ENCODE measurements at places on chromosomes 5 and 9. TPM values are rescaled to one million over a fixed set of nuclear protein-coding genes. Genes with fewer than 3 reads are reported as not detected.

OR13D1 gene
- total RNA-seq = not detected

SLC34A1 gene
- total RNA-seq = not detected

SHC3 gene
- 1.7 TPM for total RNA-seq

BSPRY gene
- 37.3 TPM for total RNA-seq

SEMA6A gene
- total RNA-seq = 27.8 TPM

UHRF2 gene
- total RNA-seq = 102 TPM

GABRA1 gene
- total RNA-seq = not detected

ARID3C gene
- 2.0 TPM for total RNA-seq

DNA sequence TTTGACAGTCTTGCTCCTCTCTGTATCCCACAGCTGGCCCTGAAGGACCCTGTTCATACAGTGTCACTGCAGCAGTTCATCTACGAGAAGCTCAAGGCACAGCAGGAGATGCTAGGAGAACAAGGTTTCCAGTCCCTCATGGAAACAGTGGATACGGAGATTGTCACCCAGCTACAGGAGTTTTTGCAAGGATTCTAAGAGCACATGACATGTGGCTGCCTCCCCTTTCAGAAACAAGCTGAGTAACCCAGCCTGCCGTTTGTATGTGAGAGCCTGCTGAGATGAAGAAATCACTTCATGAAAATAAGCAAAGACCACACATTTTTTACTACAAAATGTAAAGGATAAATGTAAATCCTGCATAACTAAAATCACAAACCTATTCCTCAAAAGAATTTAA is 48.5 kb downstream of the LRRC70 start:
- no peak overlapping the region for H3K4me3 ChIP-seq
- no peaks in the 10 kb centered on the region for H3K4me1 ChIP-seq
- peaks cover 31% of the 10 kb centered on the region for H3K36me3 ChIP-seq
- no peak for DNase-seq

- no peak for DNase-seq
- H3K27me3 ChIP-seq = no peaks in the 10 kb centered on the region
- peak overlapping the region; percentile 99 for H3K27ac ChIP-seq
Observed at GRCh38 chr9:95003689-95004410, 277.4 kb downstream of the AOPEP start.

GRCh38 chr5:172920447-172920849 is 38.8 kb upstream of the RPL26L1 start:
- H3K36me3 ChIP-seq = peaks cover 58% of the 10 kb centered on the region
- DNase-seq = no peak

DNA sequence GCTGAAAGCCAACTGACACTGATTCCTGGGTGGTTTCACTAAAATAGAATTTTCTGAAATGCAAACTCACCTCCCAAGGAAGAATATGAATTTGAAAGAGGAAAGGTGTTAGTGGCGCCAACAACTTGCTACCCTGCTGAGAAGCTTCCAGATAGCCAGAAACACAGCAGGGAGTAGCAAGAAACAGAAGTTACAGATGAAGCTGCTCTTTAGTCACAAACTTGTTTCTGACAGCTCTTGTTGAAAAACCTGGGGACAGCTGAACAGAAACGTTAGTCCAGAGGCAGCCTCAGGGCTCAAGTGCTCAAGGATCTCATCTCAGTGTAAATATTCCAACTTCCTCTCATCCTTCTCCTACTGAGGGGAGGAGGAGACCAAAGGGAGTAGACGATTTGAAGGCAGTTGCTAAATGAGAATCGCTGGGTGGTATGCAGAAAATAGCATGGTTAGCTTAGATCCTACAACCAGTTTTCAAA is 184.1 kb downstream of the PDE4D start:
- no peaks in the 10 kb centered on the region for H3K27me3 ChIP-seq
- DNase-seq = no peak
- H3K27ac ChIP-seq = no peak overlapping the region
- H3K4me1 ChIP-seq = no peaks in the 10 kb centered on the region
- no peak overlapping the region for H3K4me3 ChIP-seq

DNA sequence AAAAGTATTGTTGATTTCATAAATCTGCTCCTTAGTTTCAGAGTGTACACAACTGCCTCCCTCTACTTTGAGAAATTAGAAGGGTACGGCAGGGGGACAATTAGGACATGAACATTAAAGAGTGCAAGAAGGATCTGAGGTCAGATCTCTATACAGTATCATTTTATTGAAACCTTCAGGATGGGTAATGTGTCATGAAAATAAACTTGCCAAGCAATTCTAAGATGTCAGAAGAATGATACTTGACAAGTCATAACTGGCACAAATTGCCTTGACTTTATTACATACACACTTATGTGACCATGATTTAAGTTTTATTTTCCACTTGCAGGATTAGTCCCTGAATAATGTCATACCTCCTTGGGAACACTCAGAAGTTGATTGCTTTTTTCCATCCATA is 92.8 kb downstream of the PLPP1 start:
- peaks cover 55% of the 10 kb centered on the region for H3K4me1 ChIP-seq
- H3K36me3 ChIP-seq = no peaks in the 10 kb centered on the region
- peak overlapping the region; percentile 2 for H3K27ac ChIP-seq
- H3K4me3 ChIP-seq = no peak overlapping the region
- H3K27me3 ChIP-seq = no peaks in the 10 kb centered on the region
- no peak for DNase-seq

GRCh38 chr5:33212439-33212838 is 228.3 kb upstream of the TARS1 start:
- no peaks in the 10 kb centered on the region for H3K36me3 ChIP-seq
- no peak for DNase-seq
- H3K27me3 ChIP-seq = no peaks in the 10 kb centered on the region
- H3K27ac ChIP-seq = no peak overlapping the region
- H3K4me1 ChIP-seq = no peaks in the 10 kb centered on the region

GRCh38 chr9:98770717-98771116 is 25.6 kb downstream of the ANKS6 start:
- no peak overlapping the region for H3K27ac ChIP-seq
- H3K4me1 ChIP-seq = no peaks in the 10 kb centered on the region
- no peak overlapping the region for H3K4me3 ChIP-seq
- no peaks in the 10 kb centered on the region for H3K27me3 ChIP-seq

DNA sequence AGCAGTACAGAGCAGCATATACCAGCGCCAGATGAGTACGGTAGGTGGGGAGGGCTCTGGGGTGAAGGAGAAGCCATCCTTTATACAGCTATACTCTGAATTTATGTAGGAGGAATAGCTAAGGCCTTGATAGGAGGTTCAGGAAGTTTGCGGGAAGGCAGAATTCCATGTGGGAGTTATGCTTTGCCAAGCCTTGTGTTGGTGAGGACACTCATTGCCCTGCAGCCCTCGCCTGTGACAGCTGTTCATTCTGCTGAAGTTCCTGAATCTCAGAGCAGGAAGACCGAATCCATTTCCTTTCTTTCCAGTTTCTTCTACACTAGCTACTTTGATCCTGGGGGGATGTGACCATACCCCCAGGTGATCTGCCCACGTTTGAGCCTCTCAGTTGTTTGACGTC is 7.7 kb downstream of the MFAP3 start:
- H3K4me3 ChIP-seq = no peak overlapping the region
- H3K4me1 ChIP-seq = peaks cover 24% of the 10 kb centered on the region
- no peak for DNase-seq
- no peak overlapping the region for H3K27ac ChIP-seq
- no peaks in the 10 kb centered on the region for H3K36me3 ChIP-seq
- H3K27me3 ChIP-seq = no peaks in the 10 kb centered on the region

GRCh38 chr5:108876451-108876850 is 128.8 kb downstream of the FER start:
- H3K4me1 ChIP-seq = peaks cover 5% of the 10 kb centered on the region
- H3K27me3 ChIP-seq = no peaks in the 10 kb centered on the region
- no peak for DNase-seq
- no peaks in the 10 kb centered on the region for H3K36me3 ChIP-seq

DNA sequence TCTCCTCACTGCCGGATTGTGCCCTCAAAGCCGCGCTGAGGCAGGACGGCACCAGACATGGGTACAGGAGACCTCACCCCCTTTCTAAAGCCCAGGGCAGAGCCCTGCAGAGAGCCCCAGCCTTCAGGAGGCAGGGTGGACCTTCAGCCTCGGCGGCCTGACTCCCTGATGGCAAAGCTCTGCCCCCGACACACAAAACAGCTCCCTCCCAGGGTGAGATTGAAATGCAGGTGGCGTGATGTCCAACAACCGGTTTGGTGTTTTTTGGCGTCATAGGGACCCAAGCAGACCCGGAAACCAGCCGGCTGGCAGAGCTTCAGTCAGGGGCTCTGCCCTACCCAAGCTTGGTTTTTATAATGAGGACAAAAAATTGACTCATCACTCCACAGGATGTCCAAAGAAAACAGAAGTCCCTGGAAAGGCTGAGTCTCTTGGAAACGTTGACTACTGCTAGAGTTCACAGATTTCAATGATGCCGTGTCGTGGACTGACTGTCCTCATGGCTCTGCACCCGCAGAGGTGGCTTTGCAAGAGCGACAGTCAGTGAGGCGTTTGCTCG is 275.2 kb upstream of the IRX1 start:
- no peak overlapping the region for H3K27ac ChIP-seq
- H3K27me3 ChIP-seq = peaks cover 3% of the 10 kb centered on the region
- DNase-seq = no peak

- H3K27me3 ChIP-seq = peaks cover 51% of the 10 kb centered on the region
- no peaks in the 10 kb centered on the region for H3K36me3 ChIP-seq
- H3K4me3 ChIP-seq = no peak overlapping the region
- no peak for DNase-seq
- no peak overlapping the region for H3K27ac ChIP-seq
Observed at GRCh38 chr9:33637881-33638280, 113.8 kb downstream of the ANKRD18B start.

- no peak overlapping the region for H3K4me3 ChIP-seq
- H3K27ac ChIP-seq = no peak overlapping the region
- DNase-seq = peak; percentile 30
- peaks cover 12% of the 10 kb centered on the region for H3K4me1 ChIP-seq
Observed at GRCh38 chr5:1317921-1318565, 23.2 kb upstream of the TERT start.

DNA sequence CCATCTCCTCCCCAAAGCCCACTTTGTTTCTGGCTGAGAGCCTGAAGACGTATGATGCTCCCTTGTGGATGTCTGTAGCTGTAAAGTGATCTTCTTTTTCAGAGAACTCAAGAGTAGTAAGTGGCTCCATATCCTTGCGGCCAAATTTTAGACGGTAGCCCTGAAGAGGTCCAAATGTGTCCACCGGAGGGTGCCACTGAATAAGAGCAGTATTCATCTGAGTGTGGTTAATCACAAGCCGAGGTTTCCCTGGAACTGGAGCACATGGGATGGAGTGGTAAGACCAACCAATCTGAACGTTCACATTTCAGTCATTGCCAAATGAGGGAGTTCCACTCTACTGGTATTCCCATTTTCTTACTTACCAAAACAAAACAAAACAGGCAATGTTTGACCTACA is 686.5 kb upstream of the DMAC1 start:
- no peak for DNase-seq
- H3K4me3 ChIP-seq = no peak overlapping the region
- no peaks in the 10 kb centered on the region for H3K36me3 ChIP-seq
- H3K4me1 ChIP-seq = no peaks in the 10 kb centered on the region

- no peaks in the 10 kb centered on the region for H3K27me3 ChIP-seq
- no peaks in the 10 kb centered on the region for H3K36me3 ChIP-seq
- no peak overlapping the region for H3K4me3 ChIP-seq
- H3K27ac ChIP-seq = no peak overlapping the region
- no peak for DNase-seq
- H3K4me1 ChIP-seq = peaks cover 8% of the 10 kb centered on the region
Observed at GRCh38 chr5:11590475-11590874, 313.8 kb downstream of the CTNND2 start.

DNA sequence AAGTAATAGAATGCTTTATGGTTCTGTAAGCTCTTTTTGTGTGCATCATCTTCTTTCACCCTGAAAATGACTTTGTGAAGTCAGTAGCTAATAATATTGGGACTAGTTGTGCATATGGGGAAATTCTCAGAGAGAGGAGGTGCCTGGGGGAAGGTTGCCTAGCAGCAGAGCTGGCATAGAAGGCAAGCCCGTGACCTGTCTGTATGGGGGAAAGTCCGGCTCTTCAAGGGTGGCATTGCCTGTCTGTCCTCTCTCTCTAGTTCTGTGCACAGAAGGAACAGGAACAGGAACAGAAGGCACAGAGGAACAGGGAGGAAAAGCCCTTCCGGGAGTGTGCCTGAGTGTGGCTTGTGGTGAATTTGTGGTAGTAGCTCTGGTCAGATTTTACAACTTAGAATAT is 33.1 kb downstream of the SH3GL2 start:
- H3K27ac ChIP-seq = no peak overlapping the region
- H3K4me1 ChIP-seq = no peaks in the 10 kb centered on the region
- no peak for DNase-seq

GRCh38 chr9:92507005-92507404 is 24.7 kb upstream of the ASPN start:
- no peaks in the 10 kb centered on the region for H3K27me3 ChIP-seq
- DNase-seq = no peak
- H3K4me1 ChIP-seq = peaks cover 63% of the 10 kb centered on the region
- peak overlapping the region; percentile 84 for H3K27ac ChIP-seq
- H3K4me3 ChIP-seq = no peak overlapping the region

- no peak for DNase-seq
- no peaks in the 10 kb centered on the region for H3K27me3 ChIP-seq
- H3K27ac ChIP-seq = peak overlapping the region; percentile 91
- peaks cover 68% of the 10 kb centered on the region for H3K4me1 ChIP-seq
- no peaks in the 10 kb centered on the region for H3K36me3 ChIP-seq
- peak overlapping the region; percentile 84 for H3K4me3 ChIP-seq
Observed at GRCh38 chr9:120710110-120710981, 3.9 kb downstream of the MEGF9 start.

DNA sequence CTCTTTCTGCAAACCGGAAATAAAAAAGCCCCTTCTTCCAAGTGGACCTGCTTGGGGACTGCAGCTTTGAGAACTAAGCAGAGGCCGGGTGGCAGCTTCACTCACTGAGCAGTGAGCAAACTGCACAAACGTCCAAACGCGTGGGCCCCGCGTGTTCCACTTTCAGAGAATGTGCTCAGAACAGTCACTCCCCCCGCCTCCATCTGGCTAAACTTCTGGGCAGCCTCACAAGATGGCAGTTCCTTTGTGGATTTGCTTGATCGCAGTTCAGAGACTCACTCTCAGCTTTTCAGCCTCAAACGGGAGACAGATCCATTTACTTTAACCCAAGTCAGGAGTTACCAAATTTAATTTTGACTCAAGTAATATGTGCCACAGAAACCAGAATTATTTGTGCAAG is 216.6 kb downstream of the TLE1 start:
- H3K4me1 ChIP-seq = no peaks in the 10 kb centered on the region
- no peaks in the 10 kb centered on the region for H3K27me3 ChIP-seq
- H3K4me3 ChIP-seq = no peak overlapping the region
- no peaks in the 10 kb centered on the region for H3K36me3 ChIP-seq
- H3K27ac ChIP-seq = no peak overlapping the region

GRCh38 chr9:134846187-134846586 is 34.4 kb upstream of the FCN2 start:
- peaks cover 28% of the 10 kb centered on the region for H3K36me3 ChIP-seq
- no peak overlapping the region for H3K4me3 ChIP-seq
- H3K4me1 ChIP-seq = no peaks in the 10 kb centered on the region
- DNase-seq = no peak

- no peaks in the 10 kb centered on the region for H3K4me1 ChIP-seq
- H3K27ac ChIP-seq = no peak overlapping the region
- DNase-seq = no peak
- H3K4me3 ChIP-seq = no peak overlapping the region
Observed at GRCh38 chr9:110707419-110707818, 38.8 kb downstream of the MUSK start.

- H3K4me1 ChIP-seq = peaks cover 11% of the 10 kb centered on the region
- DNase-seq = no peak
- peak overlapping the region; percentile 61 for H3K27ac ChIP-seq
- H3K4me3 ChIP-seq = no peak overlapping the region
- no peaks in the 10 kb centered on the region for H3K36me3 ChIP-seq
- H3K27me3 ChIP-seq = no peaks in the 10 kb centered on the region
Observed at GRCh38 chr9:16637911-16638310, 232.6 kb downstream of the BNC2 start.
